Glutamatergic neuron (in vitro differentiated cells): ENCODE measurements at places on chromosomes 2 and 18.
A peak's percentile ranks its signal among the peaks of the same experiment; 100 is the strongest.

- no peak for DNase-seq
Measured at GRCh38 chr2:29195796-29196195, 80.6 kb downstream of the CLIP4 start.

GRCh38 chr2:3500326-3500899 lies 18.9 kb downstream of the ADI1 start:
- DNase-seq: no peak

- DNase-seq: no peak
Measured at GRCh38 chr2:240248721-240249422, 108.4 kb upstream of the OTOS start.

GRCh38 chr2:85909005-85909404 lies 20.2 kb upstream of the ST3GAL5 start:
- no peak for DNase-seq

- no peak for DNase-seq
Measured at GRCh38 chr2:12287220-12287751, 429.4 kb upstream of the TRIB2 start.

DNA sequence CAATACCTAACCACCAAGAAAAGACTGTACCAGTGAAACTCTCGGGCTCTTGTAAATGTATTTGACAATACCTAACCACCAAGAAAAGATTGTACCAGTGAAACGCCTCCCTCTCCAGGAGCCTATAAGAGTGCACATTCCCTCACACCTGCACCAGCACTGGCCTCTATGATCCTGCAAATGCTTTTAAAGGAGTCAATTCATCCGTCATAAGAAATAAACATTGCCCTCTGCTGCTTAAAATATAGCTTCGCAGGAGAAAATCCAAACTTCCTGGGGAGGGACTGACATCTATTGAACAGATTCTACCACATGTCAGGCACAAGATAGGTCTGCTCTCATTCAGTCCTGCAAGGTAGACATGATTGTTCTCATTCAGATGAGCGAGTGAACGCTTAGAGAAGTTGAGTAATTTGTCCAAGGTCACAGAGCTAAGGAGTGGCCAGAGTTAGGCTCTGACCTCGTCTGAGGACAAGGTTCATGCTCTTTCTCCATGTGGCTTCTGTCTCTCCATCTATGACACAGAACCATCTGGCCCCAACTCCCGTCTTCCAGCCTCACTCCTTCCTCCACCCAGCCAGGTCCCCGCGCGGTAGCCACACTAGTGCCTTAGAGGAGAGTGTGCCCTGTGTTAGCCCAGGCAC lies 38.7 kb downstream of the MCFD2 start:
- DNase-seq: peak; percentile 36

GRCh38 chr2:127422559-127423477 lies 4.6 kb downstream of the PROC start:
- DNase-seq: peak; percentile 53

DNA sequence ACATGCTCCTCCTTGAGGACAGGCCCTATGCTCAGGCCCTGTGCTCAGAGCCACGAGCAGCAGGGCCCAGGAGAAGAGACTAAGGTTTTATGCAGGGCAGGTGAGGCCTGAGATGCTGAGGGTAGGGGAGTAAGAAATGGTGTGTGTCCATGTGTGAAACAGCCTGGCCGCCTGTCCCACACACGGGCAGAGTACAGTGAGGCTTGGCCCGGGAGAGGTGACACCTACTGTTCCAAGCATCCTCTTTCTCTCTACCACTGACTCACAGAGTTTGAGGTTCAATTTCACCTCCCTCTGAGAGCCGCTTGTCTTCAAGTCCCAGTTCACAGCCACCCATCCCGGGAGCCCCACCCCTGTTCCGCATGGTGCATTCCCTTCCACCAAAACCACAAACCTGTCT lies 54.1 kb downstream of the ADNP2 start:
- no peak for DNase-seq

- DNase-seq: no peak
Measured at GRCh38 chr2:70712916-70713315, 55.1 kb downstream of the ADD2 start.

DNA sequence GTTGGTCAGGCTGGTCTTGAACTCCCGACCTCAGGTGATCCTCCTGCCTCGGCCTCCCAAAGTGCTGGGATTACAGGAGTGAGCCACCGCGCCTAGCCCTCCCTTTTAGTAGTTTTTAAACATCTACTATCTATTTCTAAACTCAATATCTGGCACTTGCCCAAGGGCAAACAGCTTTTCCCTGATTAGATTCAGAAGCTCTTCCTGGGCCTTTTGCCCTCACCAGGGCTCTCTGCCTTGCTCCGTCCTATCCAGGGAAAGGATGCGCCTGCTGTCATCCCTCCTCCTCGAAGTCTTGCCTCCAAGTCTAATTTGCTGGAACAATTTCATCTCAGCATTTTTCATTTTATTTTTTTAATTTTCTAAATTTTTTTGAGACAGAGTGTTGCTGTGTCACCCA lies 41.4 kb upstream of the FHOD3 start:
- DNase-seq: no peak

DNA sequence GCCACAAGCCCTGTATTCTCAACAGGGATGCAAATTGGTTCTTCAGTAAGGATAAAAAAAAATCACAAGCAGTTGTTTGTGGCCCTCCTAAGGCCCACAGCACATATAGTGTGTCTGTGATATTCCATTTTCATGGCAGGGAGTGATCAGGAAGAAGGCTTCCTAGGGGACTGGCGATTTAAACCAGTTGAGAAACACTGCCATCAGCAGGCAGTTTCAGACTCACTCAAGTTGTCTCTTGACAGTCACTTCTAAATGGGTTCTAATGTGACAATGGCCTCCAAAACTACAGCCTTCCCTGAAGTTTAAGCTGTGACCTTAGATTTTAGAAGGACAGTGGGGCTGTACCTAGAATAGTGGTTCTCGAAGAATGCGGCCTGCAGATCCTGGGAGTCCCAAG lies 6.0 kb downstream of the CIAO1 start:
- DNase-seq: no peak
